ENCODE measurements at places on chromosomes 1 and 21.

DNA sequence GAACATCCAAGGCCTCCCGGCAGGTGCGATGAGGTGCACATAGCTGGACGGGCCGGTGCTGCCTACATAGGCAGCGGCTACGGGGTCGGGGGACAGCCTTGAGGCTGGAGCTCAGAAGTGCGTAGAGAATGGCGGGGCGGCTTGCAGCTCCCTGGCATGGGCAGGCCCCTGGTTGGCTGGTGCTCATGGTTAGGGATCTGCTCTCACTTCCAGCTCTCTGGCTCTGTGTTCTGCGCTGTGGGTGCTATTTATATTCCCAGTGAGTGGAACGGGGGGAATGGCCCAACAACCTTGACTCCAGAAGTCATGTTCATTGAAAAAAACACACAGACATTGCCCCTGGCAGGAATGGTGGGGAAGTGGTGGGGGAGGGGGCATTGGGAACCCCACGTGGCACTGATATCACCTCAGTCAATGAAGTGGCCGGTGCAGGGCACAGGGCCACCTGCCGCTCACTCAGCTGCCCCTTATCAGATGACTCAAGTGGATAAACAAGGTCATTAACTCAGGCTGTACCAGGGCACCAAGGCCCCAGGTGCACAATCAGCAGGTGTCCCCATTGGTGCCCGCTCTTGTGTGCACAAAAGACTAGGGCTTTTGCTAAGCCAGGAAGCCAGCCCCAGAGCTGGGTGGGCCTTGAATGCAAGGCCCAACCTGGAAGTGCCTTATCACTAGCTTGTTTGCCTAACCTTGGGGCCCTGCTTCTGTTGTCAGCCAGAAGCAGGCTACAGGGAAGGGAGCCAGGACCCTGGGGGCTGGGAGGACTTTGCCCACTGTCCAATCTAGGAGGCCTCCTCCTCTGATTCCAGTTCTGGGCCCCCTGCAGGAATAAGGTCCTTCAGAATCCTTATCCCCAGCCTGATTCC lies at the start of gene NR0B2:
TSS of gene NR0B2 (minus strand) at position 222 of the 866 bp plus-strand sequence. CDS start at position 187, 35 bp downstream.
- DNase-seq, result no peak

DNA sequence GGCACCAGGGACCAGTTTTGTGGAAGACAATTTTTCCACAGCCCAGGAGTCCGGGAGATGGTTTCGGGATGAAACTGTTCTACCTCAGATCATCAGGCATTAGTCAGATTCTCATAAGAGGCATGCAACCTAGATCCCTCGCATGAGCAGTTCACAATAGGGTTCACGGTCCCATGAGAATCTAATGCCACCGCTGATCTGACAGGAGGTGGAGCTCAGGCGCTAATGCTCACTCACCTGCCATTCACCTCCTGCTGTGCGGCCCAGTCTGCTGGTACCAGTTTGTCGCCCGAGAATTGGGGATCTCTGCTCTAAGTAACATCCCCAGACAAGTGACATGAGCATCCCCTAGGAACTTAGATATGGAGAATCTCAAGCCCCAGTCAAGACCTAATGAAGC lies 180.7 kb downstream of the COQ8A start:
- no peak for DNase-seq

DNA sequence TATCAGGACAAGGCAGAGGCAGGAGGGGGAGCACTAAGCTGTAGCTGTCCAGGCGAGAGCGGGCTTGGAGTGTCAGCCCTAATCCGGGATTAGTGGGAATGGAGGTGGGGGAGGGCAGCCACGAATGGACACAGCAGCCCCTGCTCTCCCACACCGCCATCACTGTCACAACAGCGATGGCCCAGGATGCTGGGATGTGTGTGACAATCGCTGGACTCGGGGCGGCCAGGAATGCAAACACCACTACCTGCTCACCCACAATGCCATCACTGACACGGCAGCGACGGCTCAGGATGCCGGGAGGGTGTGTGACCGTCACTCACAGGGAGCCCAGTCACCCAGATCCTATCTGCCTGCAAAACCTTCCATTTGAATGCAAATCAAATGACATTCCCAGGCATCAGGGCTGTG lies 2.9 kb downstream of the C2CD2 start:
- no peak for DNase-seq

DNA sequence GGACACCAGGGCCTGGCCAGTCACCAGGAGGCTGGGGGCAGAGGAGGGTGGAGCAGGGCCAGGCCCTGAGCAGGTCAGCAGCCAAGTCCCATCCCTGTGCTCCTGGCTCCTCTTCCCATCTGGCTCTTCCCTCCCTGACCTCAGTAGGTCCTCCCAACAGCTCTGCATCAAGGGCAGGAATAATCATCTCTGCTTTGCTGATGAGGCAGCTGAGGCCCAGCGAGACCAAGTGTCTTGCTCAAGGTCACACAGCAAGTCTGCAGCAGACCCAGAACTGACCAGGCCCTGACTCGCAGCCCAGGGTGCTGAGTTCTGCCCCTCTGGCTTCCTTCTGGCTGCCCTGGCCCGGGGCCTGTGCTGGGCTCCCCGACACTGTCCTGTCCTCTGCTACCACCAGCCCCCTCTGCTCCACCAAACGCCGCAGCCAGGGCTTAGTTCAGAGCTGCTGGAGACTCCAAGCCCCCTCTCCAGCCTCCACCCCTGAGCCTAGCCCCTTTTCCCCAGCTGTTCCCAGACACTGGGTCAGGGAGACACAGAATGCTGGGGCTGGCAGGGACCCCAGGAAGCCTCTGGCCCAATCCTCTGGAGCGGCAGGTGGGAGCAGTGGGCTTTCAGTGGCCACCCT lies 224.9 kb downstream of the PTPRU start:
- no peak for DNase-seq

All from skeletal muscle cell (primary cell).